ENCODE measurements at places on chromosomes 2 and 18.

GRCh38 chr18:73283788-73284187, 416.0 kb upstream of the NETO1 start:
- DNase-seq, result no peak

DNA sequence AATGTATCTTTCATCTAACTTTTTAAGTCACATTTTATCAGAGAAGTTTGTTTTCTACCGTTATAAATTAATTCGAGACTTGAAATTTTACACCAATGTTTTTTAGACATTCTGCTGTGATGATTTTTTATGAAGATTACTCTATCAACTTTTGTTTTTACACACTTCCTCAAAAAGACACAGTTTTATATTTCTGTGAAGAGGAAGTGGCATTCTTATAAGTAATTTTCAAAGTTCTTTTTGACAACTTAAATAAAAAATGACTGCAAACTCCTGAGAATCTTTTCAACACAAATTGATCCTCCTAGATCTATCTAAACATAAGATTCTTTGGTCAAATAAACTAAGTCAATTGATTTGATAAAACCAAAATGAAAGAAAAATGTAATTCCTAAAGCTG, 13.7 kb downstream of the ANKRD44 start:
- DNase-seq, result no peak

GRCh38 chr18:55349685-55350084, 238.3 kb downstream of the TCF4 start:
- DNase-seq, result no peak

DNA sequence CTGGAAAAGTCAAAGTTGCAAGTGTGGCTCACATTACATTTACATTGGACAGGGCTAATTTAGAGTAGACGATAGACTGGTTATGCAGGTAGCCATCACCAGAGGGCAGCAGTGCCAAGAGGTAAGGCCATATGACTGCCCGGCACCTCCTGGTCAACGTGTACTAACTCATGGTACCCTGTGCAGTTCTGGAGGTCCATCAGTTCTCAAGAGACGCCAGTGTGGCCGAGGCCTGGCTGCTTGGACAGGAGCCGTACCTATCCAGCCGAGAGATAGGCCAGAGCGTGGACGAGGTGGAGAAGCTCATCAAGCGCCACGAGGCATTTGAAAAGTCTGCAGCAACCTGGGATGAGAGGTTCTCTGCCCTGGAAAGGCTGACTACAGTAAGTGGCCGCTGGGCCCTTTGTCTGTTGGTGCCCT, 65.8 kb upstream of the EML6 start:
- DNase-seq, result no peak

- DNase-seq, result no peak
Measured at GRCh38 chr2:54701029-54701428, 22.4 kb upstream of the EML6 start.

- no peak for DNase-seq
Measured at GRCh38 chr2:8316356-8316755, 365.5 kb upstream of the ID2 start.

DNA sequence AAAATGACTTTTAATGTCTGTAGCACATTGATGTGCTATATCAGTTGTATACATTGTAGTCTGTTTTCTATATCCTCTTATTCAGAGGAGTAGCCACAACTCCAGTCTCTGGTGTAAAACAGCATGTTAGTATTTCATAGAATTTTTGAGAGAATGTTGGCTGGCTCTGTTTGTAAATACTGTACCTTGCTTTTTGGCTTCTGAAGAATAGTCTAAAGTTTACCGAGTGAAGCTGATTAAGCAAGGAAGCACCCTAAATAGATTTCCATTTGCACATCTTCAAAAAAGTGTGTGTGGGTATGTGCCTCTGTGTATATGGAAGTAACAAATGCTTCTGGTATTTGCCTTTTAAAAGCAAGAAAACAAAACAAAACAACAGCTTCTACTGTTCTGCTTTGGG, 50.5 kb downstream of the MAP4K4 start:
- no peak for DNase-seq

GRCh38 chr2:65263262-65263661, 35.6 kb downstream of the ACTR2 start:
- DNase-seq, result no peak

DNA sequence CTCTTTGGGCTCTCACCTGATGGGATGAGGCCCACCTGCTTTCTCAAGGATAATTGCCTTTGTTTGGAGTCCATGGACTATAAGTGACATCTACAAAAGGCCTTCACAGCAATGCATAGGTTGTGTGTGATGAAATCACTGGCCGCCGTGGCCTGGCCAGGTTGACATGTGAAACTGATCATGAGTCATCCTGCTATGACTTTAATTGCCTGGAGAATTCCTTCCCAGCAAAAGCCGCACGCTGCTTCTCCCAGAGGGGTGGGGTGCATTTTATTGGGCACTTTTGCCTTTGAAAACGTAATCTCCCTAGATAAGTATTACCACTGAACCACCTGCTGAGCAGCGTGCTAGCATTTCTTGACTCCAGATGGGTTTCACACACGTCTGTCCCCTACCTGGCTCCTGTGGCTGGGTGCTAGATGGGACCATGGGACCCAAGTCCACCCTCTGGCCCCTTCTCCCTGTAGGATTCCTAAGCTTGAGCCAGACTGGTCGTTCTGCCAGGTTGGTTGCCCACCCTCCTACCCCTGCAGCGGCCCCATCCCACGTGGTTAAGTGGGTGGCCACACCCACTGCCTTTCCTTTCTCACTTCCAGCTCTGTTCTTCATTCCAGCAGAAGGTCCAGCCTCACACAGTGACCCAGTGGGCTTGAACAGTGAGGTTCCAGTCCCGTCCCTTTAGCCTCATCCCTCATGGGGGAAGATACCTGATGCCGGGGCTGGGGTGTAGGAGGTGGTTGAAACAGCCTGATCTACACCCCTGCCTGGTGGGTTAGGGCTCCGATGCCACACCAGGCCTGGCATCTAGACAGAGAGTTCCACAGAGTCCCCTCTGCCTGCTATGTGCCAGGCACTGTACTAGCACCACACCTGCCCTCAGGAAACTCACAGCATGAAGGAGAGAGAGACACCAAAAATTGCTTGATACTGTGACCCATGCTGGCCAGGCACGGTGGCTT, 89.6 kb downstream of the GBX2 start:
- DNase-seq, result no peak

DNA sequence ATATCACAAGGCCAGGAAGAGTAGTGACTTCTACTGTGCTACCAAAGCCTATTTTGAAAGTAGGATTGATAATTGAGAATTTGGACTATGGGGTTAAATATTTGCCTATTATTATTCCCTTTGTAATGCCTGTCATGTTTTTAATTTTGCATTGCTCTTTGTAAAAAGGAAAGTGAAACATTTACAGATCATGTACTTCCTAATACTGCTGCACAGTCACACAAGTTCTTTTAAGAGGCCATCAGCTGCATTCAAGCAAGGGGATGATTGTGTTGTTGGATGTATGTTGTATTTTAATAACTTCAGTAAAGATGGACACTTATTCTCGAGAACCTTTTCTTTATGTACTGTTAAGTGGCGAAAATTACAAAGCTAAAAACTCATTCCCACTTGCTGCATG, 70.1 kb downstream of the PLEKHA3 start:
- no peak for DNase-seq

DNA sequence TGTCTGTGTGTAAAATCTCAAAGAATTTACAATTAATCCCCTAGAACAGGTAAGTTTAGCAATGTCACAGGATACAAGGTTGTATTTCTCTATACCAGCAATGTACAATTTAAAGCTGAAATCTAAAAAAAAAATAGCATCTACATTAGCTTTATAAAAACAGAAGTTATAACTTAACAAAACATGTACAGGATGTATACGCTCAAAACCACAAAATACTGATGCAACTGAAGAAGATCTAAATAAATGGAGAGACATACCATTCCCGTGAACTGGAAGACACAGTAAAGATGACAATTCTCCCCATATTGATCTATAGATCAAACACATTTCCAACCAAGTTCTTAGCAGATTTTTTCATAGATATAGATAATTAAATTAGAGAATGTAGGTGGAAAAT, 17.5 kb upstream of the RANBP2 start:
- no peak for DNase-seq

DNA sequence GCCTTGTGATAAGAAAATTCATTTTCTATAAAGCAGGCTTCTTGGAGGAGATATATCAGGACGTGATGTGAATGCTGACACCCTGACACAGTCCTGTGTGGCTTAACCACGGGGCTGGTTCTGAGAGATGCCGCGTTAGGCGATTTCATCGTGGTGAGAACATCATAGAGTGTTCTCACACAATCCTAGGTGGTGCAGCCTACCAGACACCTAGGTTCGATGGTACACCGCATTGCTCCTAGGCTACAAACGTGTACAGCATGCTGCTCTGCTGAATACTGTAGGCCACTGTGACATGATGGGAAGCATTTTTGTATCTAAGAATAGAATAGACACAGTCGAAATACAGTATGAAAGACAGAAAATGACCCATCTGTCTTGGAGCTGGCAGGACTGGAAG, 82.5 kb downstream of the TNFRSF11A start:
- no peak for DNase-seq

DNA sequence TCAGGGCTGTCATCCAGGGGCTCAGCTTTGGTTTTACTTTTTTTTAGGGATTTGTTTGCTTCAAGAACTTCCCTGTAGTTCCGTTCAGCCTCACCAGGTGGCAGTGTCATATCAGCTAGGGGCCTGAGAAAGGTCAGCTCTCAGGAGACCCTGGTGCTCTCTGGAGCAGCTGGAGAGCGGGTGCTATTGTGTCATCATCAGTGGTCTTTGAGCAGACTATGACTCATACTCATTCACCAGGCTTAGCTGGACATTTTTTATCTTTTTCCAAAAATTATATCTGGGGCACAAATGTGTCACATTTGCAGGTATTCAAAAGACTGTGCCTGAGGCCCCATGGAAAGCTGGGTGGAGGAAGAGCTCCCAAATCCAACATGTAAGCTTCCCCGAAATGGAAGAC, 24.4 kb downstream of the ZNF892 start:
- DNase-seq, result no peak

- no peak for DNase-seq
Measured at GRCh38 chr2:8458503-8459459, 223.1 kb upstream of the ID2 start.

DNA sequence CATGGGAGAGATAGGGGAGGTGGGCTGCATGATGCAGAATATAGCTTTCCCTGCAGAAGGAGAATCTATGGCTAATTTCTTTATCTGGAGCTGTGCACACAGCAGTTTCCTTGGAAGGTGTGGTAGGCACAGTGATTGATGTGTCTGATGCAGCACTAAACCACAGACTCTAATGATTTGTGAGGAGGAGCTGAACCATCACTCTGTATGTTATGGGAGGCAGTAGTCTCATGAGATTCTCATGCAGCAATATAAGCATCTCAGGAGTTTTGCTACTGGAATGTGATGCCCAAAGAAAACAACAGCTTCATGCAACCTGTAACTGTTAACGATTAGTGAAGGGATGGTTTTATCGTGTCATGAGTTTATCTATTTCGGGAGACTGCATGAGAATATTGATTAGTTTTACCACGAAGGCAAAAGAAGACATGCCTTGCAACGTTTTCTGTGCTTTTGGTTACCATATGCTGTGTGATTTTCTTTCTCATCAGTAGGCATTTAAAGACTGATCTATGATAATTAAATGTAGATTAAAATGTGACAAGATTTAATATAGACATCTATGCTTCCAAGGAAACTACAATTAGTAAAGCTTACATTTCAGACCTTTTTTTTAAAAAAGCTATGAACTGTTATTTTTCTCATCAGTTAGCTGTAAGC, 286.8 kb downstream of the ARL6IP6 start:
- DNase-seq, result no peak

DNA sequence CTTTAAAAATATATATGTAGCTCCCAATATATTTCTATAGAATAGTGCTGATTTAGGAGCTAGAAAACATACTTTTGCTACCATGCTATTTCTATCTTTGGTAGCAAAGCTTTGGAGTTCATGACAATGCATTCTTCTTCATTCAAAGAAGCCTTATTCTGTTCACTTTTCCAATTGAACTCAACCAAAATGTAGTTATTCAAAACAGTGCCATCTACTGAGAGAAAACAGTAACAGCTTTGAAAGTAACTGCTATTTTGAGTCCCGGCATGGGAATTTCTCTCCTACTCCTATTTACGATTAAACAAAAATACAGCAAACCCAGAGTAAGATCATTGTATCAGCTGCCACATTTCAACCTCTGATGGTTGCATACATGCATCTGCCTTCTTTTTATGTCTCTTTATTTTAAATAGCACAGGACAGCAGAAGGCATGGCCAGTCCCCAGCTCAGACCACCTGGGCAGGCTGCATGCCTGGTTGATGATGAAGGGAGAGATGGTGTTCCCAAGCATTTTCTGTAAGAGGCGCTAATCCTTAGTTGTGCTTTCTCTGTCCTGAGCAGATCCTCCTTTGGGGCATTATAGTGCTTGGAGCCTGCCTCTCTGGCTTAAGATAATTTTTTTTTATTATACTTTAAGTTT, 69.7 kb upstream of the SULT1C3 start:
- DNase-seq, result no peak

DNA sequence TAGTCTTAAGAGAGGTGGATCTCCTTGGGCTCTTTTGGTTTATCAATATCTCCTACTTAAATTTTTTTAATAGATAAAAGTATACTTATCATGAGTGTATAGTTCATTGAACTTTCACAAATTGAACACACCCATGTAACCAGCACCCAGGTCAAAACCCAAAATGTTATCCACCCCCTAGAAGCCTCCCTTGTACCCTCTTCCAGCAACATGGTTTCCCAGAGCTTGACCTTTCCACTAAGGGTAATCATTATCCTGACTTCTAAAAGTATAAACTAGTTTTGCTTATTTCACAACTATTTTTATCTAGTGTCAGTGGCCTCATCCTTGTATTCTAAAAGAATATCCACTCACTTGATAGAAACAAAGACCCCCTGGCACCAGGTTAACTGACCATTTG, 106.8 kb downstream of the MDH1 start:
- no peak for DNase-seq

GRCh38 chr2:74168739-74169138, 9.9 kb downstream of the MOB1A start:
- DNase-seq, result no peak

- DNase-seq, result no peak
Measured at GRCh38 chr2:223088866-223089265, 36.9 kb downstream of the KCNE4 start.

- DNase-seq, result no peak
Measured at GRCh38 chr2:222944552-222944951, 83.7 kb downstream of the ACSL3 start.

- no peak for DNase-seq
Measured at GRCh38 chr2:100887039-100887578, 67.2 kb downstream of the NPAS2 start.

DNA sequence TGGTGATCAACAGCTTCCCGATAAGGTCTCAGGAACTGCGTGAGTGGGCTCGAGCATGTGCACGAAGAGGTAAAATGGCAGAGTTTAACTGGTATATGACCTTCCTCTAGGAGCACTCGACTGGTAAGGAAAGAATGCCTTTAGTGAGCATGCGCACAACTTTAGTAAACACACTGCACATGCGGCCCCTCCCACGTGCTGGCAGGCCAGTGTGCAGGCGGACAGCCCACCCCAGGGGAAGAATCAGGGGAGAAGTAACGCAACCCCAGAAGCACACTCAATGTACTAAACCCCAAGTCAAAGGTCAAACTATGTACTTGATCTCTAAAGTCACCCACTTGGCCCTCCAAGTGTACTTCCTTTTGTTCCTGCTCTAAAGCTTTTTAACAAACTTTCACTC, 28.7 kb upstream of the SLC25A52 start:
- no peak for DNase-seq

- DNase-seq, result no peak
Measured at GRCh38 chr2:23565374-23565773, 180.4 kb downstream of the KLHL29 start.
